NCI-H446 treated with DMSO at 0.1 percent for 48 hours (cell line): ENCODE measurements at places on chromosomes 13 and 19.

DNA sequence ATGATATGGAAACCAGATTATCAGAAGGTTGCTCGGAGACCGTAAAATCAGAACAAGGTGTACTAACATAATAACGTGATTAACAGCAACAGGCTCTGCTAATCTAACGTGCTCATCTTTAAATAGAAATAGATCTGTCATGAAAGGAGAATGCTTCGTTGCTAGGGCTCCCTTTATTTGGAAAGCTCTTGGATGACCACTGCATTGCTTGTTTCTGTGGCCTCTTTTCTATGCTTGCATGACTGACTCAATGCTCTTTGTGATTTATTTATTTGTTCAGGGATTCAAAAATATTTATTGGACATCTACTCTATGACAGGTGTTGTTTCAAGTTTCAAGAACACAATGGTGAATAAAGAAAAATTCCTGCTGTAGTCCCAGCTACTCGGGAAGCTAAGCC, 22.3 kb upstream of the ZDHHC20 start:
- DNase-seq: no peak

DNA sequence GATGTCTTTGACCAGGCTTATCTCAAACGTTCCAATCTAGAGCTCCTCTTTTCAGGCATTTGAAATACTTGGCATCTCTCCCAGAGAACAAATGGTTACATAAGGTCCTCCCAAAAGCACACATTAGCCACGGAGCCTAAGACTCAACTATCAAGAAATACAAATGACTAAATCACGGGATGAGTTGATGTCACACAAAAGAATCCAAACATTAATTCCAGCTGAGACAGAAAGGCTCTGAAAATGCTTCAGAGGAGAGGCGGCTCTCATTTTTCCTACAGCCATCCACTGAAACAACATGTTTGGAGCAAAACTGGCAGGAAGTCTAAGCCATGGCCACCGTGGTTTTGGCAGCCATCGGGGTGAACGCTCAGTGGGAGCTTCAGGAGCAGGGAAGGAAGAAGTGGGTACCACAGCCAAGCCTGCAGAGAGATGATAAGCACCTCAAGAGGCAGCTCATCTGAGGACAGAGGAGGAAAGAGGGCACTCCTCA, 122.5 kb downstream of the STK24 start:
- peak; percentile 47 for DNase-seq

DNA sequence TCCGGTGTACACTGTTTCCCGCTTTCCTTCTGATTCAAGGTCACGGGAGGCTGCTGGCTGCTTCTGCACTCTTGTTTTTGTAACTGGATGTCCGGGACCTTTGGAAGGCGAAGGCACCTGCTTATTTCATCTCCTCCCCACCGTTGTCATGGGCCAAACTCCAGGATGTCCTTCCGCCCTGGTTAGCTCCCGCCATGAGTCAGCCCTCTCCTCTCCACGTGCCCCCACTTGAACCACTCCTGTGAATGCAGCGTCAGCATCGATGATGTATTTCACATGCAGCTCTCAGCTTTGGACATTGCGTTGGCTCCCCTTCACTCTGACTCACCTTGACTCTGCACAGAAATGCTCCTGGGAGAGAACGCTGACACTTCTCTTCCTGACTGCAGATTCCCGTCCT, 5.5 kb upstream of the GALP start:
- DNase-seq: no peak

DNA sequence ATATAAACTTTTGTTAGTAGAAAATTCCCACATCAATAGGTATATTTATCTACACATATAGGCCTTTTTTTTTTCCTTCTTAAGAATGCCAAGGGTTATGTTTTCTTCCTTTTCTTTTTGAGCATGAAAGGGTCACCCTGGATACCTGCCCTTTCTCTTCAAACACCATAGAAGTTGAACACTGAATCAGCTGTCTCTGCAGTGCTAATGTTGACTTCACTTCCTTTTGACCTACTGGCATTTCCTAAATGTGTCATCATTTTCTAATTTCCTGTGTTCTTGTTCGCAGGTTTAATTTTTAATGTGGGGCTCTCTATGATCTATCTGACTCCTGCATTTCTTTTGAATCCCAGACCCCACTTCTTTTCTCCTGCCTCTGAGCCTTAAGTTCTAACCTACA, 532.0 kb downstream of the GPC6 start:
- DNase-seq: no peak

DNA sequence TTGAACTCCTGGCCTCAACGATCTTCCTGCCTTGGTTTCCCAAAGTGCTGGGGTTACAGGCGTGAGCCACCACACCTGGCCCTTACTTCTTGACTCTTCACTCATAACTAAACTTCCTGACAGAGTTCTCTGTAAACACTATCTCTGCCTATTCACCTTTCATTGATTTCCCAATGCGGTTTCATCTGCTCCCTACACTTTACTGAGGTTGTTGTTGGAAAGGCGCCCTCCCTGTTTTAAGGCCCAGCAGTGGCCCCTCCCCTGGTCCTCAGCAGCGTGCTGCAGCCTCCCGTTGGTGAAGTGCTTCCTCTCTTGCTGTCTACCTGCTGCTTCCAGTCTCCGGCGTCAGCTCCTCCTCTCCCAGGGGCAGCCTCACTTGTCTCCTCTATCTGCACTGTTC, 26.7 kb upstream of the CEBPA start:
- no peak for DNase-seq

GRCh38 chr13:37175996-37176395, 70.5 kb upstream of the CSNK1A1L start:
- no peak for DNase-seq

DNA sequence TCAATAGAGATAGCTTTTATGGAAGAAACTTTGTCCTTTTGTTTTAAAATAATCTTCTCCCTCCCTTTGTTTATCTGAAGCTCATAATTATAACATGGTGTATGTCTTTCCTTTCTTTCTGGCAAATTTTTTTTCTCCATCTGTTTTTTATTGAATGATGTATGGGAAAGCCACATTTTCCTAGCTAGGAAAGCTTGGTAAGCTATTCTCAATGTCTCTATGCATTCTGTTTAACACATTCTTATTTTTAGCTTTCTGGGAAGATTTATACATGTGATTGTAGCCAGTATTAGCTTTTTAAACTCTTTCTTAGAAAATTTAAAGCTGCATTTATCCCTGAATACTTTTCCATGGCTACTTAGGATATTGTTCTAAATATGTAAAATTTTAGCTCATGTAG, 124.9 kb upstream of the CSNK1A1L start:
- no peak for DNase-seq

DNA sequence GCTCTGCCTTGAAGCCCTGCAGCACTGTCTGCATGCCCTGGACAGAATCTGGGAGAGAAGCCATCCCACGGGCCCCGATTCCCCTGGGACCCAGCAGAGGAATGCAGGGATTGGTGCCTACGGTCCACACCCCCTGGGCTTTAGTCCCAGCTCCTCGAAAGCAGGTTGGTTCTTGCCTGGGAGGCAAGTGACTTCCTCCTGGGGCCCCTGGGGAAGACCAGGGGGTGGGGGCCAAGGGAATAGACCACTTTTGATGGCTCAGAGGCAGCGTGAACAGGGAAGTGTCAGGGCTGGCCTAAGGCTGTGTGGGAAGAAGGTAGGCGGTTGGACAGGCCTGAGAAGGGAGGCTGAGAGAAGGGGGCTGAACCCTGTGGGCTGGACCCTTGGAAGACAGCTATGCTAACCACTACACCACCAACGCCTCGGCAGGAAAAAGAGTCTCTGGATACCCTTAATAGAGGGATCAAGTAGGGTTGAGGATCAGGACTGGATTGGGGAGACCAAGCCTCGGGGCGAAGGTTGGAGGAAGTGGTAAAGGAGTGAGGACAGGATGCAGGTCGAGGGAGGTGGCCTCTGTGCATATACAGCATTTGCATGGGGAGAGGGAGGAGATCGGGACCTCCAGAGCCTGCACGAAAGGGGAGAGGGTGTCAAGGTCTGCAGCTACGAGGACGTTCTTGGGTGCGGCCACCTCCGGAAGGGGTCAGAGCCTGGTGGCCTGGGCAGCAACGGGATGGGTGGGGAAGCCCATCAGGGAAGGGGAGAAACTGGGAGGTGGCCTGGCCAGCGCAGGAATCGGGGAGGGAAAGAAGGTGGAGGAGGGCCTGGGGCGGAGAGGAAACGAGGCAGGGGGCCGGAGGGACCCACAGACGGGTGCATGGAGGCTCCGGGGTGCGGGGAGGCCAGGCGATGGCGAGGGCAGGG, 709 bp downstream of the DPP9 start:
- peak; percentile 17 for DNase-seq
